NCI-H1694 treated with DMSO at 0.1 percent for 48 hours (cell line): ENCODE measurements at places on chromosomes 3 and 15.

DNA sequence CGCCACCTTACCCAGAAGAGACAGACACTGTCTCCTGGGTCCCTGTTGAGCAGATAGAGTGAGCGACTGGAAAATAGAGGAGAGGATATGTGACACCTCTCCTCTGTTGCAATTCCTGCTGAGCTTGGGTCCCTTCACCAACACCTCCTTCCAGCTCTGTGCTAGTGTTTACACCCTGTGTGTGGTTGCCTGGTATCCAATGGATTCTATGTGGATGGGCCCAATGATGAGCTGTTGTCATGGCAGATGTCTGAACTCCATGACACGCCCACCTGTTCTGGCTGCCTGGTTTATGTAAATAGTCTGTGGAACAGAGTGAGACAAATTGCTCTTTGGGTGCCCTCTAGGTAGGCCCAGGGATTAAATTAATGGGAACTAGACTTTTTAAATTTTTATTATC is 23.7 kb downstream of the RBM5 start:
- no peak for DNase-seq

- DNase-seq = no peak
These were observed 130.7 kb downstream of the EBLN2 start for GRCh38 chr3:73192036-73192738.

- DNase-seq = no peak
These were observed 29.3 kb downstream of the APPL1 start for GRCh38 chr3:57256844-57257243.

GRCh38 chr3:46730819-46731218 is 13.2 kb upstream of the PRSS50 start:
- no peak for DNase-seq

- DNase-seq = no peak
These were observed 41.6 kb downstream of the ZBTB38 start for GRCh38 chr3:141409940-141410241.

GRCh38 chr3:124669470-124669869 is 60.8 kb upstream of the UMPS start:
- DNase-seq = no peak

- no peak for DNase-seq
These were observed 3.1 kb downstream of the STAG1 start for GRCh38 chr3:136749091-136749490.
